ENCODE measurements at places on chromosomes 2 and 18.
A peak's percentile ranks its signal among the peaks of the same experiment; 100 is the strongest.

DNA sequence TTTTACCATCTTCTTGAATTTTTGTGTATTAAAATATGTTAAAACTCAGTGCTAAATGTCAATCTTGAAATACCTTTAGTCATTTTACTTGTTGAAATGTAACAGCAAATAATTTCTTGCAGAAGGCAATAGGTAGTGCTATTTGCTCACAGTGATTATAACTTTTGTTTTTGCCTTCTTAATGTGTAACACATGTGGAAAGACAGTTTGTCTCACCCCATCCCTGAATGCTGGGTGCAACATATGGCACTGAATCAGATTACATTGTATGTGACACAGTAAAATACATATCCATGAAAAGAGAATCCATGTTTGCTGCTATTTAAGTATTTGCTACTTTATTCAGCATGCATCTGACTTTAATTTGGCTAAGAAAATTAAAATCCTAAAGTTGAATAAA is 35.3 kb downstream of the FRZB start:
- DNase-seq = no peak

DNA sequence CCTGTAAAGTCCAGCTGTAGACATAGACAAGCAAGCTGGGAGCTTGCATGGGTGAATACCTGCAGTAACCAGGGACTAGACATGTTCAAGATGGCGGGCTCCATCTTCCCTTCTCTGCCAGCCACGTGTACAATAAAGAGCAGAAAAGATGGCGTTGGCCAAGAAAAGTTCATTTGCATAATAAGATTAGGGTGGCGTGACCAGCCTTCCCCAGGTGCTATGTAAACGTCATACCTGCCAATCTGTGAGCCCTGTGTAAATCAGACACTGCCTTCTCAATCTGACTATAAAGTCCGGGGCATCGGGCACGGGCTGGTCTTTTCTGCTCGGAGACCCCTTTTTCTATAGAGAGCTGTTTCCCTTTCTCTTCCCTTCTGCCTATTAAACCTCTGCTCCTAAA is 101.6 kb upstream of the XPO1 start:
- DNase-seq = peak; percentile 26

- no peak for DNase-seq
Observed at GRCh38 chr18:53004798-53005197, 664.8 kb downstream of the DCC start.

- no peak for DNase-seq
Observed at GRCh38 chr2:98571796-98572195, 36.5 kb downstream of the COA5 start.

DNA sequence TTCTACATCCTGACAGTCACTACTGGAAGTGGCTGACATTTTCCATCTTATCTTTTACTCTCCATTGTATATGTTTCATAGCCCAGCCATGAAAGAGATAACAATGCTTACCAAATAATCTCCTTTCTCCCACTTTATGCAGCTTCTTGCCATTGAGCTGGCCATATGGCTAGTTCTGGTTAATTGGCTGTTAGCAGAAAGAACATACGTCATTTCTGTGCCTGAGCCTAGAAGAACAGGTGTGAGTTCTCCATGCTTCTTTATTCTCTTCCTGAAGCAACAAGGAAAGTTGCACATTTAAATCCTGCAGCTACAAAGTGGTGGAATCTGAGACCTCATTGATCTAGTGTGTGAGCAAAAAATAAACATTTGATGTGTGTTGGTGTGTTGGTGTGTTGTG is 82.0 kb upstream of the FSHR start:
- no peak for DNase-seq

GRCh38 chr2:241598487-241598886 is 38.5 kb downstream of the THAP4 start:
- DNase-seq = no peak

GRCh38 chr2:41896186-41896846 is 151.5 kb upstream of the PKDCC start:
- DNase-seq = no peak

DNA sequence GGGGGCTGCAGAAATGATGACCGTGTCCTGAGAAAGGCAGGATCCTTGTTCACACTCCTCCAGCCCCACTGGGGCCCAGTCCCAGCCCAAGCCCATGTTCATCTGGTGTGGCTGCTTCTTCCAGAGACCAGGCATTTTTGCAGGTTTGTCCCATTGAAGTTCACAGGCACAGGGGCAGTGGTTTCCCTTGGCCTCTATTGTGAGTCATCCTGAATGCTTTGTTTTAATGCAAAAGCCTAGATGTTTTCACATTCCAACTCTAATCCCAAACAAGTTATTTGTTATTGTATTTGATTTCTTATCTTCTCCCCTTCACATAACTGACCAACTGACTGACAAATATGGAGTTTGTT is 426.4 kb upstream of the ID2 start:
- no peak for DNase-seq

DNA sequence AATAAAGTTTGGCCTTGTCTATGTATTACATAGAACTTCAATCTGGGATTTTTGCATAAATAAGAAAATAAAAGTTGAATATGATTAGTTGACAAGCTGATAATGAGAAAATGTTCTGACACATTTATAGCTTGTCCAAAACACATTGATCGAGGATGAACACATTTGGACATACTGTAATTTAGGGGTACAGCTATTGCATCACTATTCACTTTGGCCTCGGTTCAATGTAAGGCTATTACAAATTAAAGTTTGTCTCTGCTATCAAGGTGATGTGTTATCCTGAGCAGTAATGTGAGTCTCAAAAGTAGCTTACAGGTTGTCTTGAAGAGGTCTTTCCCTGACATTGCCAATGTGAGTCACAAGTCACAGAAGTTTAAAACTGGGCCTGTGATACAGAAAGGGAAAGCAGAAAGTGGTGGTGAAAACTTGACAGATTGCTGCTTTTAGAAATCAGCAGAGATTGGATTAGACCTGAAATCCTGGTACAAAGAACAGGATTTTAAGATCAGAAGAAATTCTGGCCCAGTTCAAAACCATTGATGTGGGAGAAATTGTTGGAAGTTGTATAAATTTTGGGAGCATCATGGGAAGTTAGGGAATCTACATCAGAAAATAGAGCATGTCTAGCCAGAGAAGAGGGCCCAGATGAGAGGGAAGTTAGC is 674.1 kb downstream of the NYAP2 start:
- no peak for DNase-seq

- no peak for DNase-seq
Observed at GRCh38 chr2:43415592-43415991, 180.2 kb downstream of the THADA start.

DNA sequence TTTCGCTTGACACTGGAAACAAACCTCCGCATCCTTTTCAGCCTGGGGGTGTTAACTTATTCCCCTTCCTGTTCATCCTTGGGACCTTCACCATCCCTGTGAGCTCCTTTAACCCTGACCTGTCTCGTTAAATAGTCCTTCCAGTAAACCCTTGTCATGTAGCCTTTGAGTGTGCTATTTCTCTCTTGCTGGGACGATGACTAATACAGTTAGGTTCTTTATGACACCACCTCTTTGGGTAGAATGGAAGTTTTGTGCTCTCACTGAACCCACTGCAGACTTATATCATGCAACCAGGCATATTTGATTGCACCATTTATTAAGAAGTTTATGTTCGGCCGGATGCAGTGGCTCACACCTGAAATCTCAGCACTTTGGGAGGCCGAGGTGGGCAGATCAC is 40.5 kb upstream of the GAREM1 start:
- no peak for DNase-seq

- peak; percentile 13 for DNase-seq
Observed at GRCh38 chr2:73156539-73157124, 43.9 kb upstream of the RAB11FIP5 start.

DNA sequence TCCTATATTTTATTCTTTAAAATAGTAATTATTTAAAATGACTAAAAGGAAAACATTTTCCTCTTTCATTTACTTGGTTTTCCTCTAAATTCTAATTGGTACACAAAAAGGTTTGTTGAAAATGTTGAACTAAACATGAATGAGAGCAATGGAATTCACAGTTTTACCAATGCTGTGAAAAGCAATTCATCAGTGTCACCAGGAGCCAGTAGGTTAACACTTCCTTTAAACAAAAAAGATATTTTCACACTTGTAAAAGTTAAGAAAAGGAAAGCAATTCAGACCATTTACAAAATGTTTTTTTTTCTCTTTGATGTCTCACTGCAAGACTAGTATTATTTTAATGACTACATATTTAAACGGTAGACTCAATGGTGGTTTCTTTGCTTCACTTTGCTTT is 341.6 kb downstream of the RIT2 start:
- no peak for DNase-seq

GRCh38 chr2:200338692-200339091 is 32.2 kb downstream of the SPATS2L start:
- no peak for DNase-seq

DNA sequence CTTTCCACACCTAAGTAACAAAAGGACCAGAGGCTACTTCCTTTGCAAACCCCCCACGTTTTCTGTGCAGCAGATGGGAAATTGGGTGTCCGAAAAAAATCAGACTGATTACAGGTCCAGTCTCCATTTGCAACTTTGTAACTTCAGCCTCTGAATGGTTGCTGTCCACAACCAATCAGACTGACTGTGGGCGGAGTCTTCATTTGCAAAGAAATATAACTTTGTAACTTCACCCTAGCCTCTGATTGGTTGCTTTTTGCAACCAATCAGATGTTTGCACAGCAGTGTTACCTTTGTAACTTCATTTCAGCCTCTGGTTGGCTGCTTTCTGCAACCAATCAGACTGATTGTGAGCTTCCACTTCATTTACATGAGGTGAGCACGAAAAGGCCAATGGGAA is 27.8 kb upstream of the CACNB4 start:
- DNase-seq = no peak

- DNase-seq = no peak
Observed at GRCh38 chr2:11213090-11213638, 57.9 kb downstream of the SLC66A3 start.

- DNase-seq = no peak
Observed at GRCh38 chr2:99550368-99550767, 60.6 kb upstream of the REV1 start.

- no peak for DNase-seq
Observed at GRCh38 chr18:57951999-57952774, 91.8 kb upstream of the NEDD4L start.

- peak; percentile 48 for DNase-seq
Observed at GRCh38 chr2:12430407-12431133, 286.2 kb upstream of the TRIB2 start.

DNA sequence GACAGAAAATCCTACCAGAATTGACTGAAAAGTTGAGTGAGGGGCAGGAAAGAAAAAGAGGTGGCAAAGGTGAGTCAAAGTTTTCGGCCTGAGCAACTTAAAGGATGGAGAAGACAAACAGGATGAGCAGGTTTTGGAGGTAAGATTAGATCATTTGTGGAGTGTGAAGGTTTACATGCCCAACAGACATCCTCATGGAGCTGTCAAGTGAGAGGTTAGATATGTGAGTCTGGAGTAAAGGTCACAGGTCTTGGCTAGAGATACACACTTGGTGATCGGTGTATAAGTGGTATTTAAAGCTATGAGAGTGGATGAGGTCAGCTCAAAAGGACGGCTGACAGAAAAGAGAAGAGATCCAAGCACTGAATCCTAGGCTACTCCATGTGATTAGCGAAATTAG is 11.1 kb upstream of the MYL12A start:
- no peak for DNase-seq

DNA sequence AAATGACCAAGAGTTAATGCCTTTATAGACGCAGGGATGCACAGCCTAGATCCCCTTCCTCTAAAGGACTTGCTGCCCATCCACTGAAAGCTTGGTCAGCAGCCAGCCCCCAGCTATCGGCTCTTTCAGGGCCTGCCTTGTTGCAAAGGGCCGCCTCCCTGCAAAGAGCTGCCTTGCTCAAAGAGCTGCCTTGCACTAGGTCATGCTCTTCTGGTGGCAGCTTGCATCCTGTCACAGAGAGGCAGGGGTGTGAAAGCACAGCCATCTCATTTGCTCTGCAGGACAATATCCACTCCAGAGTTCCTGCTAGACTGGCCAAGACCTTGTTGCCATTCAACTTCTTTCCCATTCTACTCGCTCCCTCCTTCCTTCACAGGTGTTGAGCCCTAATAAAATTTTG is 137.1 kb downstream of the MCFD2 start:
- DNase-seq = no peak

- DNase-seq = no peak
Observed at GRCh38 chr2:219772103-219772635, 144.7 kb downstream of the SLC4A3 start.

DNA sequence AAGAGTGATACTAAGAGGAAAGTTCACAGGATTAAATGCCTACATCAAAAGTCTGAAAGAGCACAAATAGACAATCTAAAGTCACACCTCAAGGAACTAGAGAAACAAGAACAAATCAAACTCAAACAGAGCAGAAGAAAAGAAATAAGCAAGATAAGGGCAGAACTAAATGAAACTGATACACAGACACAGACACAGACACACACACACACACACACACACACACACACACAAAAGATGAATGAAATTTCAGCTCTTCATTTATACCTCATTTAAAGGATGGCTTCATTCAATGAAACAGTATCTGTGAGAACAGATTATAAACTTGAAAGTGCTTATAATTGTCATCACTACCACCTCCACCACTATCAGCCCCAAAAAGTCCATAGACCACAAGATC is 428.9 kb downstream of the MBD2 start:
- no peak for DNase-seq

DNA sequence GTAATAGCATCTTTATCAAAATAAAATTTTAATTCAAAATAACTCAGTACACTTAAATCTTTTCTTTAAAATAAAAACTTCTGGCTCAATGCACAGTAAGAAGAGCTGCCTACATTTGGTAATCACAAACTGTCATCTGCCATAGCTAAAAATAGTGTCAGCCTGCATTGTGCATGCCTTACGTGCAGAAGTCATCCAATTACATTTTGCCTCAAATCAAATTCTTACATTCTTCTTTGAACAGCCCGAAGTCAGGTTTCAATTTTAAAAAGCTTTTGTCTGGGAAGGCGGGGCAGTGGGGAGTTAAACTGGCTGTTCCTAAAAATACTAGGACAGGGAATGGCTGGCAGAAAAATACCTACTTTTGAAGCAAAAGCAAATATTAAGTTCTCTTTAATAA is 51.1 kb downstream of the RTN4 start:
- no peak for DNase-seq

DNA sequence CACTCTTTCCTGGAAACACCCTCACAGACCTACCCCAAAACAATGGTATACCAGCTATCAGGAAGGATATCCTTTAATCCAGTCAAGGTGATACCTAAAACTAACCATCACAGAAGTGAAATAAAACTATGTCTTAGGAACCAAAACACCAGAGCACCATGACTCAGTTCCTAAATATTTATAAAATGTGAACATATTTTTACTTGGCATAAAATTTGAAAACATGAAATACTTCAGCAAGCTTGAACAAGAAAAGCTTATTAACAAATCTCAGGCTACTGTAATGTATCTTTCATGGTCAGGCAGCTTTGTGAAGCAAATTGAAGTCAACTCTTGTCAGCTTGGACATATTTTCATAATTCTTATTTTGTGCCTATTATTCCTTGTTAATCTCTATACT is 440.8 kb upstream of the CDH20 start:
- DNase-seq = no peak

DNA sequence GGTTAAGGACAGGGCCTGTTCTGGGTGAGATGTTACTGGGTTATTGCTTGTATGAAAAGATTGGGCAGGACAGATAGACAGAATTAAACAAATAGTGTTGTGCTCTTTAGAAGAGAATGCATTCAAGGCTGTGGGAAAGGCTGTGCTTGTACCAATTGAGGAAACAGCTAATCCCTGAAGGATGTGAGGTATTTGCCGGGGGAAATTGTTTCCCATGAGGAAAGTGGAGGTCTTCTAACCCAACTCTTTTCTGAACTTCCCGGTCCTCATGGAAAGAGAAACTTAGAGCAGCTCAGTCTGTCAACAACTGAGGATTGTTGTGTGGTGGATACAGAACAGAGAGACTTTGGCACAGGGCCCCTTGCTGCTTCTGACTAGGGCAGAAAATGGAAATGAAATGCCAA is 9.5 kb downstream of the SLC1A4 start:
- DNase-seq = no peak

Measured in B cell (primary cell).